CMK (cell line): ENCODE measurements at places on chromosomes 1 and 21.

DNA sequence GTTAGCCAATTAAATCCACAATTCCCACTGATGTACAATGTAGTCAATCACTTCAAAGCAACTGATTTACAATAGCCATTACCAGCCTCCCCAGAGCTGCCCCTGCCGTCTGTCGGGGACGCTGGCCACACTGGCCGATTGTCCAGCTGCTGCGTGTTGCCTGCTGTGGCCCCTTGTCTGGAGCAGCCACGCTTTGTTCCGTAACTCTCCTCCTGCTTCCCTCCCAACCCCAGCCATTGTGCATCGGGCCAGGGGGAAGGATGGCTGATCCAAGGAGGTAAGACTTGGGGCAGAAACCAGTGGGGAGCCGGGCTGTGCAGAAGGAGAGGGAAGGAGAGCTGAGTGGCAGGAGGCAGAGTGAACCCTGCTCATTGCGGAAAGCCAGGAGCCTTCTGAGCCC lies 83.6 kb upstream of the LYST start:
- DNase-seq = no peak

GRCh38 chr1:30748098-30748698 lies 9.4 kb downstream of the LAPTM5 start:
- no peak for DNase-seq

- DNase-seq = no peak
Observed at GRCh38 chr1:3056641-3057040, 12.4 kb upstream of the PRDM16 start.

- DNase-seq = no peak
Observed at GRCh38 chr1:165577707-165578106, 33.9 kb downstream of the LRRC52 start.

- DNase-seq = no peak
Observed at GRCh38 chr1:184187097-184187496, 135.6 kb downstream of the TSEN15 start.

DNA sequence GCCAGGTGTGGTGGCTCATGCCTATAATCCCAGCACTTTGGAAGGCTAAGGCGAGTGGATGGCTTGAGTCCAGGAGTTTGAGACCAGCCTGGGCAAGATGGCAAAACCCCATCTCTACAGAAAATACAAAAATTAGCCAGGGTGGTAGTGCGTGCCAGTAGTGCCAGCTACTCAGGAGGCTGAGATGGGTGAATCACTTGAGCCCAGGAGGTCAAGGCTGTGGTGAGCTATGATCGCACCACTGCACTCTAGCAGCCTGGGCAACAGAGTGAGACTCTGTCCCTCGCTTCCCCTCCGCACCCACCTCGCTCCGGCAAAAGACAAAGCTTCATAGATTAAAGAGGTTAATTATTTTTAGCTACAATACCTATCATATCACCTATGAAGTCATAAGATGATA lies 100.0 kb downstream of the HHAT start:
- DNase-seq = no peak

GRCh38 chr21:18985584-18985983 lies 582.0 kb upstream of the TMPRSS15 start:
- no peak for DNase-seq

DNA sequence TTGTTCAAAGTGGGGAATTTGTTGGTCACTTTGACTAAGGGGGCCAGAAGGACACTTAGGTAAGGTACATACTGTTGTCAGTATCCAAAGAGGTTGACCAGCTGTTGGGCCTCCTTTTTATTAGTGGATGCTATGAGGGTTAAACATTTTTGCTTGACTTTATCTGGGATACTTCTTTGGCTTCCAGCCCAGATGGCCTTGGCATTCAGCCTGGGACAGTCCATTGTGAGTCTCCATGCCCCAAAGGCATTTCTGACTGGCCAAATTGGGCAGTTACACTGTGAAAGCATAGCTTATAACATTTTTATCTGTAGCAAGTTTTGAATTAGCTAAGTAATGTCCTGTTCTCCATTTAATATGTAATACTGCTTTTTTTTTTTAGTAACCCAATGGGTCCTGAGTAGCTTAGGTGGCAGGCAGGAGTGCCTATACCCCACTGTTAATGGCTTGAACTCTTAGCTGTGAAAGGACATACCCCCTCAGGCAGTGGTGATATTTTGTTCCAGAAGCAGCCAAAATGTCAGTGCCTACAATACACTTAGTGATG lies 35.4 kb upstream of the CD1D start:
- DNase-seq = no peak

DNA sequence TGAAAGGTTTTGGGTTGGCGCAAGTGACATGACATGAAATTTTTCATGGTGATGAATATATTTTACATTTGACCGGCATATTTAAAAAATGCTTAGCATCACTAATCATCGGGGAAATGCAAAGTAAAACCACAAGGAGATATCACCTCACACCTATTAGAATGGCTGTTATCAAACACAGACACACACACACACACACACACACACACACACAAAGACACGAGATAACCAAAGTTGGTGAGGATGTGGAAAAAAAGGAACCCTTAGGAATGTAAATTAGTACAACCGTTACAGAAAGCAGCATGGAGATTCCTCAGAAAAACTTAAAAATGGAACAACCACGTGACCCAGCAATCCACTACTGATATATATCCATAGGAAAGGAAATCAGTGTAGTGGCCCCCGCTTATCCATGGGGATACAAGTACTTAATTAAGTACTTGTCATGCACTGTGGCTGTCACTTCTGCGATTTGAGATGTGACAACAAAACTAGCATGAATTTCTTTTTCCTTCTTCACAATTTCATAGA lies 15.9 kb upstream of the PRELP start:
- no peak for DNase-seq

- DNase-seq = no peak
Observed at GRCh38 chr1:10475510-10475909, 760 bp downstream of the PEX14 start.

- no peak for DNase-seq
Observed at GRCh38 chr1:110617116-110617515, 11.0 kb upstream of the KCNA2 start.
